Stimulated activated CD8-positive, alpha-beta memory T cell treated with anti-CD3 and anti-CD28 coated beads, Interleukin-7, amount 100 ng/mL, for 48 hours (primary cell): ENCODE measurements at places on chromosomes 2 and 18.

- no peak for DNase-seq
Observed at GRCh38 chr2:32522770-32523169, 105.1 kb upstream of the TTC27 start.

- no peak for DNase-seq
Observed at GRCh38 chr2:152506843-152507242, 171.9 kb downstream of the FMNL2 start.

GRCh38 chr2:21393173-21393572 is 269.4 kb downstream of the TDRD15 start:
- no peak for DNase-seq

- no peak for DNase-seq
Observed at GRCh38 chr2:75462721-75463120, 98.0 kb downstream of the EVA1A start.

- no peak for DNase-seq
Observed at GRCh38 chr2:203909261-203909967, 27.1 kb upstream of the ICOS start.
